HS-27A (cell line): ENCODE measurements at places on chromosomes 11 and 22.
A peak's percentile ranks its signal among the peaks of the same experiment; 100 is the strongest.

DNA sequence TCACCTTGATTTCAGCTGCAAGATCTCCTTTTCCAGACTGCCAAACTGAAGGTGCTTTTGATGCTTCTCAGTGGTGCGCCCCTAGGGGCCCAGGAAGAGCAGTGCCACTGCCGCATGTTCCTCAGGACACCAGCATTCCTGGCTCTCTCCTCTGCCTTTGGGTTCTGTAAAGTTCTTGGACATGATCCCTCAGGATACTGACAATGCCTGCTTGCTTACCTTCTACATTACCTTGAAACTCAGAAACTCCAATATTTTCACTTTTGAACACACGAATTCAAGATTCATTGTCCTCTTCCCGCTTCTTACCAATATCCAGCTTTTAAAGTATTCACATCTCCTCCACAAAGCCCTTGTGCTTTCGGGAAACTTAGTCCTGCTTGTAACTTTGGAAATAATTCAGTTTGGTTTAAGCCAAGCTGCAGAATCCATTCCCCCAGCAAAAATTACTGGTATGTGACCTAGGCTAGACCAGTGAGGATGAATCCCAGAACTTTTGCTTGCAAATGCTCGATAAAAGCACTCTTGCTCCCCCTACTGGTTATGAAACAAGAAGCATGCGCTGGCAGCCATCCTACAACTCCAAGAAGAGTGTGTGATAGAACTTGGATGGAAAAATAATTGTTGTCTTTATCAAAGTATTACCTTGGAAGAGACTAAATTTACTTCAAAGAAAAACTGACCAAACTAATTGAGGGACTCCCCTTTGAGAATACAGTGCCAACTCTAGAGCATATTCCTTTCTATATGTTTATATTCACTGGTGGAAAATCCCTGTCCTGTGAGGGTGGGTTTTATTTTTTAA is 16.5 kb upstream of the OR5B21 start:
- peak; percentile 64 for DNase-seq

DNA sequence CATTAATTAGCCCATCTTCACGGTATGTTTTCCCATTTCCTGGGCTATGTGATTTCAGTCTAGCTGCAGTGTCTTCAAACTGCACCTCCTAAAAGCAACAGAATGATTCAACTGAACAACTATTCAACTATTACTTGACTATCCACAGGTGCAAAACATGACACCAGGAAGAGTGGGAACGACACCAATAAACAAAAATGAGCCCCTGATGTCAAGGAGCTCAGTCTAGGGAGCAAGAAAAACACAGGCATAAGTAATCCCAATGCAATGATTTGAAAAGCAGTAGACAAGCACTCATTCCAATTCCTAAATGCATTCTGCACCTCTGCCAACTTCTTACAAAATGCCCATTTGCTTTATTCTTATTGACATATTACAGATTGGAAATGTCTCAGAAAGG is 285.6 kb downstream of the ETS1 start:
- no peak for DNase-seq

DNA sequence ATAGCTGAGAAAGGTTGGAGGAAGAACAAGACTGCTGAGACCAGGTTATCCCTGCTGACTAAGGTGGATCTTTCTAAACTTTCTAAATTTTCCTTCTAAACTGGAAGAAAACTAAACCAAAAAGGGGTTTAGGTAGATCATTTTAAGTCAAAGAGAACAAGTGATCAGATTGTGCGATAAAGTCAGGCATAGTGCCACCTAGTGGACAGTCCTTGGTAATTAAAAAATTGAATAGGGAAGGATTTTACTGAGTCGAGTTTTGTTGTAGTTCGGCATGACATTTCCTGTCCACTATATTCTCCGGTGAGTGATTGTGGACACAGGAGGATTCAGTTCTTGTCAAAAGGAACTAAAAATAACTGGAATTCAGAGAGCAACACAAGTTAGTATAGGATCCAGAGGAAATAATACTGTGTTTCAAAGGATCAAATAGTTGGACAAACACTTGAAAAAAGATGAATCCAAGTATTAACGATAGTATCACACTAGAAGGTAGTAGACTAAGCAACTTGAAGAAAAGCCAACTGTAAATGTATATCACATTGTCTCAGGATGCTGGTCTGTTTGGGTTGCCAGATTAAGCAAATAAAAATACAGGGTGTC is 1236.4 kb downstream of the FAM181B start:
- no peak for DNase-seq

GRCh38 chr11:64923151-64923661 is 1.3 kb upstream of the PPP2R5B start:
- DNase-seq, result no peak

DNA sequence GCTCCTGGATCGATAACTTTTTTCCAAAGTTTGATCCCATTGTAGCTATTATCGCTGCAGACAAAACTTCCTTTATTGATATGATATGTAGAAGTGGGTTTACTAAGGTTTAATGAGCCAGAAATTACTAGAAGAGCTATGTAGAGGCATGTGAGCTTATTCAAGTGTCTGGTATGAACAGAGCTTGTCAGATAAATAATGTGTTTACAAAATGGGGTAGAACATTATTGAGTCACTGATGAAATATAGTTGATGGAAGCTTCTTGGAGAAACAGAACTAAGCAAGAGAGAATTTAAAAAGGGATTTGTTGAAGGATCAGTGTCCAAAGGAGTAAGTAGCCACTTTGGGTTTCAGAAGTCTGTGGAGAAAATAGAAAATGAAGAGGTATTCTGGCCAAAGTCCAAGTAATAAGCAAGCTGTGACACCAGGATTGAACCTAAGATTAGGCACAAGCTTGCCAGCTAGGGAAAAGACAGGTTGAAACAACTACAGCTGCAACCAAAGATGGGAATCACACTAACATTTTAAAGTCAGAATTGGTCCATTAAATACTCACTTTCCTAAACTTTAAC is 104.3 kb downstream of the MAML2 start:
- no peak for DNase-seq

- no peak for DNase-seq
Observed at GRCh38 chr11:119169282-119169719, 776 bp downstream of the NLRX1 start.

DNA sequence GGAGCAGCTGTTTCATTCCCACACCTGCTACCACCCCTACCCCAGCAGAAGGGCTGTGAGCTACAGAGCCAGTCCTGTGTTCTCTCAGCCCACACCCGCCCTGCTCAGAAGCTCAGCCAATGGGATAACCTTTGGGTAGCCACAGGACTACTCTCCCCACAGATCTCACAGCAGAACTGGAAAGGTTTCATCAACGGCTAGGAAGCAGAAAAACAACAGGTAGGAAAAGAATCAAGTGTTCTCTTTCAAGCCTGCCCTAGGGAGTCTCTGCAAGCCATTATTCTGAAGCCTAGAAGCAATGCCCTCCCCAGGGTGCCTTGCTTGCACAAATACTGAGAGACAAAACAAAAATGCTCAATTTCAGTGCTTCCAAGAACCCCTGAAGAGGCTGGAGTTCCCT is 77.2 kb downstream of the TMPRSS5 start:
- DNase-seq, result no peak

GRCh38 chr11:8656291-8656690 is 26.2 kb downstream of the TRIM66 start:
- no peak for DNase-seq

- DNase-seq, result no peak
Observed at GRCh38 chr22:27270818-27271510, 530.6 kb downstream of the MN1 start.

DNA sequence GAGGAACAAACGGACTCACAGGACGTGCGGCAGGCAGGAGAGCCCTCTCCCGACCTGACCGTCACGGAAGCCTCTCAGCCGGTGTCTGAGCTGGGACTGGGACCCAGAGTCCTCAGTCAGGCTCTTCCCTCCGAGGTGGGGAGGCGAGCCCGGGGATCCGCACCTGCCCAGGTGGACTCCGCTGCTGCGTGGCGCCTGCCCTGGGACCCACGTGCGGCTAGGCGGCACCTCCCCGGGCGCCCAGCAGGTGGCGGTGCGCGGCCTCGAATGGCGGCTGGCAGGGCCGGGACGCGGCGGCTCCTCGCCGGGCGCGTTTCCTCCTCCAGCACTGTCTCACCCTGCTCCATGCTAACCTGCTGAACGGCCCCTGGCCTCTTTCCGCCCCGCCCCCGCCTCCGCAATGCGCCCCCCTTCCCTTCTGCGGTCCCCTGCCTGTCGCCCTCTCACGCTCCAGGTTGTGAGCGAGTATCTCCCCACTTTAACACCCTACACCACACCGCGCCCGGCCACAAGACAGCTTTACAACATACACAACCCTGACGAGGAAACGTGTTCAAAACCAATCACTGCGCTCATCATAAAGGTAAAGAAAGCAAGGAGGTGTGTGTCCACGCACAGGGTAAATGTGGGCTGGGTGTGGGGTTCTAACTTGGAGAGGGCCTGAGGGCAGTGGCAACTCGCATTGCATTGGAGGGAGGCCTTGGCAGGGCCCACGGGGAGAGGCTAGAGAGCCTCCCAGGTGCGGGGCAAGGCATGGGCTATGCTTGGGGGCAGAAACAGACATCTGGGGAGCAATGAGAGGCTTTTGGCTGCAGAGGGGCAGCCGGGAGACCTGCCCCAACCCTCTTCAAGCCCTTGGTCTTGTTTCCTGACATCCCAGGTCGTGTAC is 25.9 kb upstream of the ATXN10 start:
- DNase-seq, result no peak

GRCh38 chr22:37896181-37896592 is 9.9 kb upstream of the MICALL1 start:
- DNase-seq, result no peak

DNA sequence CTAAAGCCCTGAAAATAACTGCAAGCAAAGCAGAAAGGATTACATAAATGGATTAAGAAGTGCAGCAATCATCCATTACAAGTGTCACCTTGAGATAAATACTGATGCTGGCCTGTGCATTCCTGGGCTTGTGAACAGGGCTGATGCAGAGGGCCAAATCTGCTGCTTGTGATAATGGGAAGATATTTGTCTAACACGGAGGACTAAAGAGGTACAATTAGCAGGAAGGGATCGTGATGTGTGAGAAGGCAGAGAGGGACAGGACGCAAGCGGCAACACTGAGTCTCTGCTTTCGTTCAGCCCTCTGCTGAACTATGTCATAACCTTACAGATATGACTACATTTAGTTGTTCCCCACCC is 107.7 kb upstream of the DDI1 start:
- no peak for DNase-seq
